ENCODE measurements at places on chromosomes 5 and 9.
A peak's percentile ranks its signal among the peaks of the same experiment; 100 is the strongest.

DNA sequence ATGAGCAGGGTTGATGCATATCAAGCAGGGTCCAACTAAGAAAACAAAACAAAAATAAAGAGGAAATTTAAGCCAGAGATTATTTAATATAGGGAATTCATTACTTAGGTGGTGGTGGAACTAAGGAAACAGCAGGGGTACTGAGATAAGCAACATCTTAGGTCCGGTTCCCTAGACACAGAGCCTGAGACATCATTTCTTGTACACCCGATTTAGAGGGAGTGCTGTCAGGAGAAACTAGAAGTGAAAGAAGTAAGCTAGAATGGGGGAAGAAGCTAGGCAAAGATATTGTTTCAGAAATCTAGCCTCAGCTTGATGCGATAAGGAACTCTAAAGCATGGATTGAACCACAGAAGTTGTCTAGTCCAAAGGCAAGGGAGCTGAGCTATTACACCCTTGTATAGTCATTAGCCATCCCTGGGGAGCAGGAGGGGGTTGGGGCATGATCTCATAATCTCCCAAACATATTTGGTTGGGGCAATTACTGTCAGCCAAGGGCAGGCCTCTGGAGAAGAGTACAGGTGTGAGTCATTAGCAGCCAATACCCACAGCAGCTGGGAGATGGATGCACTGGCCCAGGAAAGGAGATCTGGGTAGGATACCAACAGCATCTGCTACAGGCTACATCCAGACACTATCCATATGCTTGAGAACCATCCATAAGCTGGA lies 194.5 kb downstream of the ARL15 start:
- no peak for DNase-seq

DNA sequence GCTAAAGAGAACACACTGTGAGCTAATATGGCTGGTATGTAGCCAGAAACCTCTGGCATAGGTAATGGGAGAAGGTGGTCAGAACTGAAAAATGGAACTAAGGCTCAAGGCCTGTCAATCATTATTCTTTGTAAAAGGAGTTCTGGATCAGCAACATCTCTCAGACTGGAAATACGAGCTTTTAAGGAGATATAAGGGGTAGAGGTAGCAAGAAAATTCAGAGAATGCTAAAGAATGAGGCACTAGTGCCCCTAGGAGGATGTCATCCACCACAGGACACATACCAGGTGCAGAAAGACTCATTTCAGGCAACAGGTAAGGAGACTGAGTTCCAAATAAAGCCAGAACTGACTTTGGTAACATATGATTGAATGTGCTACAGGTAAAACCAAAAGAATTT lies 18.9 kb upstream of the MOCS2 start:
- no peak for DNase-seq

DNA sequence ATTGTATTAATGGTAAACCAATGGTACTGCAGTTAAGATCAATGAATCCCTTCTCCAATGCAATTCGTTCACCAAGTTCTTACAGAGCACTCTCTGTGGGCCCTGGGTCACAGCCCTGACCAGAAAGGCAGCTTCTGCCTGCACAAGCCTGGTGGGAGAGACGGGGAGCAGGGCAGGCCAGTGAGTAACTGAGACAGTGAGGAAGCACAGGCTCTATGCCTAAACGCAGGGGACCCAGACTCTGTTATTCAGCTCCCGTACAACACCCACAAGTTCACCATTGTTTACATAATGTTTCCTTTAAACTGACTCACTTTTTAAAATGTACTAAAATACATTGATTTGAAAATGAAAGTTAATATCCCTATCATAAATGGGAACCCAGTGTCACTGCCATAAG lies 40.5 kb upstream of the CTSL start:
- no peak for DNase-seq

GRCh38 chr9:129626079-129626624 lies at the start of gene NTMT1:
NTMT1 (plus strand) TSS chr9:129626163; CDS start chr9:129632704, 6,541 bp downstream.
- DNase-seq: peak; percentile 92

DNA sequence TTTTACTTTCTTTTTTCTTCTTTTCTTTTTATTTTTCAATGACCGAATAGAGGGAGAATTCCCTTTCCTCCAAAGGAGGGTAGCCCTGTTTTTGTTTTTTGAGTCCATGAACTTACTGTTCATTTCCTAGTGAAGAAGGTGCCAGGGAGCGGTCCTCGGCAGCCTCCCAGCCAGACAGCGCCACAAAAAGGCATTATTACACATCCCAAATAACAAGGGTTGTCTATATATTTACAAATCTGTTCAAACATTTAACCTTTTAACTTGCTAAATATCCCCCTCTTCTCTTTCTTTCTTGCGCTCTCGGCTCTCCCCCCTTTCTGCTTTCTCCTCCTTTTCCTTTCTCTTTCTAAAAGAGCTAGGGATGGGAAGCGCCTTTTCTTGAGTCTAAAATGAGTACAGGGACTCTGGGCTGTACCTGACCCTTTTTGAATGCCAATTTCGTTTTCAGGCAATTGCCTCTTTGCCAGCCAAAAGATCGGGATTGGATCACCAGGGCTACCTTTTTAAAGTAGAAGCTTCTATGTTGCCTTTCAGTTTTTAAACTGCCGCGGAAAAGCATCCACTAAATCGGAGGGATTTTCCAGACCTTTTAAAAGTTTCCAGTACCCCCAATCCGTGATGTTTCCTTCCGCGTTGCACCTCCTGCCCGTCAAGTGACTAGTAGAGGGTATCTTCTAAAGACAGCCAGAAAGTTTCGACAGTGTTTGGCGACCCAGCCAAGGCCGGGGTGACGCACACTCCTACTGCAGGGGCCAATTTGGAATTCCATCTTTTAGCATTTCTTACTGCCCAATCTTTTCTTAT lies 125.6 kb downstream of the TMEM161B start:
- DNase-seq: peak; percentile 45

DNA sequence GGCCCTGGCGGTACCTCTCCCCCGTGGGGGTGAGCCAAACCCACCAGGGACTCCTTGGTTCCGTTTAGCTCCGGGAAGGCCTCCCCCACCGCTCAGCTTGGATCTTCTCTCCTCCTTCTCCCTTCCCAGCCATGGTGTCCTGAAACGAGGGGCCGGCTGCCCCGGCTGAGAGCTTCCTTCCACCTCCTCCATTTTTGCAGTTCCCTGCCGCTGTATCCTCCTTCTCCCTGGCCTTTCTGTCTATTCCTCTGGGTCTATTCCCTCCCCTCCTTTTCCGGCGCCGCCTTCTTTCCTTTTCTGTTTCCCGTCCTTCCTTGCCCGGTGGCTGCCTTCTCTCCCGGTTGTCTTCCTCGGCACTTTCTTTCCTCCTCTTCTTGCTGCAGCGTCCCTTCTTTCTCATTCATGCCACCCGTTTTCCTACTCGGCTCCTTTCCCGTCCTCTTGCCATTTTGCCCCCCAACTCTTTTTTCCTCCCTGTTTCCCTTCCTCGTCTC lies 110.4 kb downstream of the LIFR start:
- no peak for DNase-seq

All from neural progenitor cell (in vitro differentiated cells).